Large intestine (tissue), 12 donors: ENCODE measurements at places on chromosomes 3 and 15. TPM values are rescaled to one million over a fixed set of nuclear protein-coding genes. Genes with fewer than 3 reads are reported as not detected.

Gene ITIH1
- 1.6 TPM for polyA plus RNA-seq

Gene C3orf49
- polyA plus RNA-seq: 0.33 TPM

Gene LMCD1
- polyA plus RNA-seq: 14.4 TPM

GRCh38 chr3:176075491-176075890, 1121.8 kb downstream of the TBL1XR1 start:
- no peak for DNase-seq

DNA sequence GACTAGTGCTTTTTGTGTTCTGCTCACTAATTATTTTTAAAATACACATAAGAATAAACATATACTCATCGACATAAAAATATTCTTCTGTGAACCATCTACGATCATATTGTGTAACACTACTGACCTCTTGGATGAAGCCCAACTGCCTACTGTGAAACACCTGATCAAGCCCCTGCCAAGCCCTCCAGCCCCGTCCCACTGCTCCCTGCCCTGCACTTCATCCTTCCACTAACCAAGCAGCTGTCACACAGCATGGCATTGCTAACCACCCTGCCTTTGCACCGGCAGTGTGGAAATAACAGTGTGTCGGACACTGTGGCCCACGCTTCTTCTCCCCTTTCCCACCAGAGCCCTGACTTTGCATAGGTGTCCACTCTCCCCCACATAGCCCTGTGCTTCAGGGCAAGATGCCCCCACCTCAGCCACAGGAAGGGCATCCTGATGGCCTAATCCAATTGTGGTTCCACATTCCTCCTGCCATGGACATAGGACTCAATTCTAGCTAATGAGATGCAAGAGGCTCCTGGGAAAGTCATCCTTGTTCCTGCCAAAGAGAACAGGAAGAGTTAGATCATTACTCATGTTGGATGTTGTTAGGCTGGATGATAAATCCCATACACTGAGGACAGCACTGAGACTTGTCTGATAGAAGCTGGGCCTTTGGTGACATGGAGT, 35.0 kb upstream of the ARID3B start:
- DNase-seq: no peak

- peak; percentile 53 for DNase-seq
Measured at GRCh38 chr3:182713743-182714517, 79.4 kb upstream of the ATP11B start.

DNA sequence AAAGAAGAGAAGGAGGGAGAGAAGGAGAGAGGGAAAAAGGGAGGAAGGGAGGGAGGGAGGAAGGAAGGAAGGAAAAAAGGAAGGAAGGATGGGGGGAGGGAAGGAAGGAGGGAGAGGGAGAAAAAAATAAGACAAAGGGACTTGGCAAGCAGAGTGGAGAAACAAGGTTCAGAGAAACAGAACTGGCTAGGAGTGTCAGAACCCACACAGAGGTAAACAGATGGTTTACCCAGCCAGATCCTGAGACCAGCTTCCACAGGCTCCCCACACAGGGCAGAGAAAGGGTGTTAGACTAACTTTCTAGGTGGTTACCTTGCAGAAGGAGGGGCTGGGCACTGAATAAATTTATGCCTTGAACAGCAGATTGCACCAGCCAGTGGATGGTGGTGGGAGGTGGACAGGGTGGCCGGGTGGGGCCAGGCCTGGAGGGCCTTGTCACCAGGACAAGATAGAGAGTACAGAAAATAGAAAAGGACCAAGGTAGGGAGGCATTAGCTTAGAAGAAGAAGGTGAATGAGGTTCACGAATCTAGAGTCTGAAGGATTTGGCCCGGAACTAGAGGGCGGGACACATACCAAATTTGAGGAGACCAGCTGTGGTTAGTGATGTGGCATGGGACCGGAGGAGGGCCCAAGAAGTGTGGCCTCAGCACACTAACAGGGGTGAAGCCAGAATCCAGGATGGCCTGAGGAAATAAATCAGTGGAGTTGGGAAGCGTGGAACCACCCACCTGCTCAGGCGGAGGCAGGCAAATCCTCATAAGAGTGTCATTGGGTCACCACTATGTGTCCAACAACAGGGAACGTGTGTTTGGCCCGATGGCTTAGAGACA, 1.2 kb upstream of the TM4SF1 start:
- DNase-seq: no peak

- DNase-seq: no peak
Measured at GRCh38 chr15:58260205-58260724, 122.1 kb downstream of the AQP9 start.
